ENCODE measurements at places on chromosomes 2 and 18.

GRCh38 chr2:161425728-161426454 lies 9.8 kb downstream of the TBR1 start:
- peaks cover 90% of the 10 kb centered on the region for H3K27me3 ChIP-seq
- H3K27ac ChIP-seq = no peak overlapping the region
- no peak for DNase-seq
- H3K36me3 ChIP-seq = no peaks in the 10 kb centered on the region
- H3K4me3 ChIP-seq = no peak overlapping the region
- H3K4me1 ChIP-seq = peaks cover 4% of the 10 kb centered on the region

GRCh38 chr2:65527451-65528240 lies 95.2 kb upstream of the SPRED2 start:
- peaks cover 8% of the 10 kb centered on the region for H3K4me1 ChIP-seq
- H3K27ac ChIP-seq = no peak overlapping the region
- no peaks in the 10 kb centered on the region for H3K27me3 ChIP-seq

- peak overlapping the region; percentile 72 for H3K27ac ChIP-seq
- peaks cover 52% of the 10 kb centered on the region for H3K4me1 ChIP-seq
- H3K27me3 ChIP-seq = peaks cover 10% of the 10 kb centered on the region
- H3K4me3 ChIP-seq = peak overlapping the region; percentile 24
- DNase-seq = peak; percentile 73
Observed at GRCh38 chr18:22346953-22347605, 70.6 kb downstream of the CTAGE1 start.

DNA sequence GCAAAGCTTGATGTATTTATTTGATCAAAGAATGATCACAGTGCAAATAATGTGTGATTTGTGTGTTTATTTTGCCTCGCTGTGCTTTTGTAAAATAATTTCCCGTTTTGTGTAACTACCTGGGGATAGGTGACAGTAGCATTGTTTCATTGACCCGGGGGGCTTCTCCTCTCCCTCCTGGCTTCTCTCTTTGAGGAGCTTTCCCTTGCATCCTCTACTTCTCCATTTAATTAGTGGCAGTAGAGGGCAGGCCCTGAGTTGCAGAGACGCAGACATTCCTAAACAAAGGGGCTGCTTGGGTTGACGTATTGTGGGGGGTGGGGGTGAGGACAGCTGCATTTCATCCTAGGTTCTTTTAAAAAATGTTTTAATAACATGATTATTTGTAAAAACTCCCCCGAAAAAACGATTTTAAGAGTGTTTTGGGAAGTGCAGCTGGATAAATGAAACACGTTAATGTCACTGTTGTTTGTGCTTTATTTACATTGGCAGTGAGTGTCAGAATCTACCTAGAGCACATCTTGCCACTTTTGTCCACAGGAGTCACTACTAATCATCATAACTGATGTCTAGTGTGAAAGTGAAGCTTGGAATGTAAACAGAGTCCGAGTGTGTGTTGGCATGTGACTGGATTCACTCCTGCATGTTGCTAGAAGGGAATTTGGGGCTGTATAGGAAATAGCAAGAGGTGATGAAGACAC lies 2.2 kb downstream of the NEDD4L start:
- H3K36me3 ChIP-seq = no peaks in the 10 kb centered on the region
- peak overlapping the region; percentile 80 for H3K4me3 ChIP-seq
- no peaks in the 10 kb centered on the region for H3K27me3 ChIP-seq
- peaks cover 33% of the 10 kb centered on the region for H3K4me1 ChIP-seq
